ENCODE measurements at places on chromosomes 4 and X.

DNA sequence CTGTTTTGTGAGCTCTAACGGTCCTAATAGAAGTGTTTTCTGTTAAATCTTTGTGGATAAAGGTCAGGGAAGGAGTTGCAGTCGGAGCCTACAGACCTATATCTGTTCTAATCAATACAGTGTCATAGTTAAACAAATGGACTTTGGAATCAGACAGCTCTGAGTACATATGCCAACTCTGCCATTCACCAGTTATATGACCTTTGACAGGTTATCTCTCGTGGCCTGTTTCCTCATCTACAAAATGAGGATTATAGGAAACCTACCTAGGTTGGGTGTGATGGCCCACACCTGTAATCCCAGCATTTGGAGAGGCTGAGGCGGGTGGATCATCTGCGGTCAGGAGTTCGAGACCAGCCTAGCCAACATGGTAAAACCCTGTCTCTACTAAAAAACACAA is 89.7 kb downstream of the MID1IP1 start:
- no peak for DNase-seq

DNA sequence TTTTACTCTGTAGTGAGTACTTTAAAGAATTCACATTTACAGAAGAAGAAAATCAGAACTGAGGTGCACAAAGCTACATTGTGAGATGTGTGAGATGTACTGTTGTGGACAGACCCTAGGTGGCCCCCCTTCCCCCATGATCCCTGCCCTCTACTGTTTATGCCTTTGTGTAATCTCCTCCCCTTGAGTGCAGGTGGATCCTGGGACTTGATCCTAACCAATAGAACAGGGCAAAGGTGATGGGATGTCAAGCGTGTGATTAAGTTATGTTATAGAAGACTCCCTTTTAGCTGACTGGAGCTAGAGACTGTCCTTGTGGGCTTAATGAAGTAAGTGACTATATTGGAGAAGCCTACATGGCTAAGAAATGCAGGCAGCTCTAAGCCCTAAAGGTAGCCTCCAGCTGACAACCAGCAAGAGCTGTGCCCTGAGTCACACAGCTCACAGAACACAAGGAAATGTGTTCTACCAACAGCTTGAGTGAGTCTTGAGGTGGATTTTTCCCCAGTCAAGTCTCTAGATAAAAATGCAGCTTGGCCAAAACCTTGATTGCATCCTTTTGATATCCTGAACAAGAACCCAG is 225.2 kb upstream of the LEF1 start:
- no peak for DNase-seq

DNA sequence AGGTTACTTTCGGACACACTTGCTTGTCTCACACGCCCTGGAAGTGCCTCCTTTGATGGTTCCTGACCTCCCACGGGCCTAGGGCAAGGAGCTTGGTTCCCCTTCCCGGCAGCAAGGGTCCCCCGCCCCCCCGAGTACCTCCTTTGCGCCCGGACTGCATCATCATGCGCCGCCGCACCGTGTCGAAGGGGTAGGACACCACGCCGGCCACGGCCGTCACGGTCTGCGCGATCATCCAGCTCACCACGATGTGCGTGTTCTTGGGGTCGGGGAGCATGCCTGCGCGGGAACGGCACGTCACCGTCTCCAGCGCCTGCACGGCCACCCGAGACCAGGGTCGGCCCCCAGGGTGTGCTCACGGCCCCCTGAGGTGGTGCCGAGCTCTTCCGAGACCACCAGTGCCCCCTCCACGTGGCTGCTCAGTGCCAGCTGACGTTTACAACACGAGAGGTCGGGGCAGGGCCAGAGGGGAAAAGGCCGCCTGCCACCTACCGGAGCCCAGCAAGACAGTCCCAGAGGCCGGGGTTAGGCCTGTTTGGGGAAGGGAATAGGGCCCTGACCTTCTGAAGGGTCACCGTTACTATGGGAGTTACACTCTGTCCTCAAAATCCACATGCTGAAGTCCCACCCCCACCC is 4.7 kb downstream of the SLC25A6 start:
- no peak for DNase-seq

DNA sequence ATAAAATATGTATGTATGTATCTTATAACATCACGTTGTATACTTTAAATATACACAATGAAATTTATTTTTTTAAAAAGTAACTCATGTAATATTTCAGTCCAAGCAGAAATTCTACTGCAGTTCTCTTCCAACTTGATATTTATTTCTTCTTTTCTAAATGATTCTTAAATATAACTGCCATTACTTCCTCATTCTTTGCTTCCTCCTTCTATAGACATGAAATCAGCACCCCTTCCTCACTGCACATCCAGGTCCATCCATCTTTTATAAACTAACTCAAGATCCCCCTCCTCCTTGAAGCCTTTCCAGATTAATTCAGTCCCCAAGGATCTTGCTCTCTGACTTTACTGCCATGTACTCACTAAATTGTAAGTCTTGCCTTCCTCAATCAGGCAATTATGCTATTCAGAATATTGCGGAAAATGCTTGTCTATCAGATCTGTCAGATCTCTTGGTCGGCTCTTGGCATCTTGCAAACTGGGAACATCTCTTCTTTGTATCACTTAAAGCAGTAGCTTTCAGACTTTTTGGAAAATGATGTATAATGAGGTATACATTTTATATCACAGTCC is 3.7 kb downstream of the GPRIN3 start:
- DNase-seq, result no peak

GRCh38 chr4:58064653-58065052 is 954.5 kb upstream of the IGFBP7 start:
- no peak for DNase-seq

DNA sequence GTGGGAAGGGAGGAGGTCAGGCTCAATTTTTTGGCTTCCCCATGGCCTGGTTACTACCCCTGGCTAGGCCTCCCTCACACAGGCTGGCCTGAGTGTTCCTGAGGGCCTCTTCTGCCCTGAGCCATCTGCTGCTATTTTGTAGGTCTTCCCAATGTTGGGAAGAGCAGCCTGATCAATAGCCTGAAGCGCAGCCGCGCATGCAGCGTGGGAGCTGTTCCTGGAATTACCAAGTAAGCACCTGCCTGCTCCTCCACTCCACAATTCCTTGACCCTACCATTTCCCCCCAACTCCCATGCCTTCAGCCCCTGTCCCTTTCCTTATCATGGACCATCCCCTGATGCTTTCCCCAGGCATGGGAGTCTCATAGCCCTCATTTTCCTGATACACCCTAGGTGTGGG is 20.8 kb downstream of the GNL3L start:
- no peak for DNase-seq

DNA sequence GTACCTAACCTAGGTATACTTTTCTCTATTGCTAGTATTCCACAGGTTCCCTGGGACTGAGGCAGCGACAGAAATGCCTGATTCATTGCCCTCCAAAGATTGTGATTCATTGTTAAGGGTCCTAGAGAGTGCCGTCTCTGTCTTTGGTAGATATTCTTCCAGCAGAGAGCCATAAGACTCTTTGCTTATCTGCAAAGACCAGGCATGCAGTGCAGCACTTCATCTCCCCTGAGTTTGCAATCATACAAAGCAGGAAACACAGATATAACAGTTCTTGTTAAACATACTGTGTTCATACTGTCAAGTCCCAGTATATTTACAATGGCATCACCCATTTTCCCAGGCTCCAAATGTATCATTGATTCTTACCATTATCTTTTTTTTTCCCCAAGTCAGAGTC is 47.7 kb downstream of the KLF8 start:
- DNase-seq, result no peak

GRCh38 chr4:128880662-128881061 is 71.2 kb downstream of the JADE1 start:
- DNase-seq, result no peak

- DNase-seq, result no peak
Observed at GRCh38 chrX:24231131-24231540, 81.6 kb downstream of the ZFX start.

DNA sequence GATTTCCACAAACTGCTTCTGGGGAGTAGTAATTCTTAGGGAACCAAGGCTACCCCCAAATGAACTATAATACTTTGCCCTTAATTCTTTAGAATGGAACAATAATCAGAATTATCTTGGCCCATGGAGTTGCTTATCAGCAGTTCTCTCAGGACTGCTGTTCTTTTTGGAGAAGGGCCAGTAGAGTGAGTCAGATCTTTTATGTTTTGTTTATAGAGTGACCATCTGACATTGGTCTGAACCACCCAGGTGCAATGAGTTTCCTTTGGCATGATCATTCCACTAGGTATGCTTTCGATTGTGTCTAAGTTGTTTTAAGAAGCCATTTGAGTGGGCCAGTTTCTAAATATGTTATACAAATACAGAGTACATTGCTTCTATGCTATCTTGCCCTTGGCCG is 31.8 kb downstream of the PRRG1 start:
- DNase-seq, result no peak

GRCh38 chr4:1002131-1002630 is 9.0 kb upstream of the SLC26A1 start:
- DNase-seq, result no peak

- DNase-seq, result no peak
Observed at GRCh38 chr4:22680065-22680642, 12.6 kb upstream of the GBA3 start.

GRCh38 chr4:176066757-176067156 is 1.1 kb downstream of the WDR17 start:
- DNase-seq, result no peak

GRCh38 chr4:100359441-100359840 is 158.4 kb downstream of the EMCN start:
- no peak for DNase-seq

DNA sequence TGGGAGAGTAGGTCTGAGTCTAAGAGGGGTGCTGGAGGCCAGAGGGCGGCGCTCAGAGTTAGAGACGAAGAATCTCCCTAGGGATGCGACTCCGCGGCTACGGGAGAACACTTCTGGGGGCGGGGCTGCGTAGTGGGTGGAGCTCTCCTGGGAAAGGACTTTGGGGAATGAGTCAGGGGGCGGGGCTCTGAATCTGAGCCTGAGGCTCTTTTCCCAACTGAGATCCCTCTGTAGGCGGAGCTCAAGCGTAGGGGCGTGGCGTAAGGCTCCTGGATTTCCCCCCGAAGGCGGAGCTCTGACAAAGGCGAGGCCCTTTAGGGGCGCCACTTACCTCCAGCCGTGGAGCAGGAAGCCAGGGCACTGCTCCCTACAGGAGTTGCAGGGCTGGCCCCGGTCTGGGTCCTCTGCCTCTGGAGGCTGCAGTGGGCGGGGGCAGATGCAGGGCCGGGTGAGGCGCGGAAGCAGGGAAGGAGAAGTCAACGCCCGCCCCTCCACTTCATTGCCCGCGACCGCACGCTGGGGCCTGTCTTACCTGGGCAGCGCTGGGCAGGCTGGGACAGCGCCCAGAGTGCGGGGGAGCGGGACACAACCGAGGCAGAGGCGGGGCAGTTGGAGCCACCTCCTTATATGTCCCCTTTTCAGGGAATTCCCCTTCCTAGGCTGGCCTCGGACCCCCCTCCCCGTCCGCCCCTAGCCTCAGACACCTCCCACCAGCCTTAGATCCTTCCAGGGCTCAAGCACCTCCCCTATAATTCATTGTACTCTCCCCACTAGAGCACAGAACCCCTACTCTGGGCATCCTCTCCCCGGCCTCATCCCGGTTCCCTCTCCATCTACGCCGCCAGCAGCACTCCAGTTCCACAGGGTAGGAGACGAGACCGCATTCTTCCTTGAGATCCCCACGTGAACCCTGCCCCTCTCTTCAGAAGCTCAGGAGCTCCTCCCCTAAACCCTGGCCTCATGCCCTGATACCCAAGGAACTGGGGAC is 1.6 kb downstream of the PRICKLE3 start:
- no peak for DNase-seq

- DNase-seq, result no peak
Observed at GRCh38 chr4:40003986-40004385, 26.3 kb upstream of the PDS5A start.

- DNase-seq, result no peak
Observed at GRCh38 chr4:137070614-137071013, 461.7 kb downstream of the PCDH18 start.

DNA sequence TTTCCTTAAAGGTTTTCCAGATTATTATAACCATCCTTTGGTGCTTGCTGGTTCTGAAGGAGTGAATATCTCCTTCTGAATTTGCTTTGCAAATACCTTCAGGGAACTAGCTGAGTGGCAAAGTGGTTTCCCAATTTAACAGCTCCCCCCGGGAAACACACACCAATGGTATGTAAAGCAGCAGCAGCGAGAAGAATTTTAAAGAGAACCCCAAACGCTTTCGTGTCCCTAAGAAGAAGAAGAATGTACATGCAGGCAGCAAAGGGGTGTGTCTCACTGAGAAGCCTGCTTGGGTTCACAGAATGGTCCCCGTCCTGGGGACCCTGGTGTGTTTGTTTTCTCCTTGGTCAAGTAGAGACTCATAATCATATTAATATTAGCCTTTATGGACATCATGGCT is 4.2 kb upstream of the AKAP17A start:
- DNase-seq, result no peak

DNA sequence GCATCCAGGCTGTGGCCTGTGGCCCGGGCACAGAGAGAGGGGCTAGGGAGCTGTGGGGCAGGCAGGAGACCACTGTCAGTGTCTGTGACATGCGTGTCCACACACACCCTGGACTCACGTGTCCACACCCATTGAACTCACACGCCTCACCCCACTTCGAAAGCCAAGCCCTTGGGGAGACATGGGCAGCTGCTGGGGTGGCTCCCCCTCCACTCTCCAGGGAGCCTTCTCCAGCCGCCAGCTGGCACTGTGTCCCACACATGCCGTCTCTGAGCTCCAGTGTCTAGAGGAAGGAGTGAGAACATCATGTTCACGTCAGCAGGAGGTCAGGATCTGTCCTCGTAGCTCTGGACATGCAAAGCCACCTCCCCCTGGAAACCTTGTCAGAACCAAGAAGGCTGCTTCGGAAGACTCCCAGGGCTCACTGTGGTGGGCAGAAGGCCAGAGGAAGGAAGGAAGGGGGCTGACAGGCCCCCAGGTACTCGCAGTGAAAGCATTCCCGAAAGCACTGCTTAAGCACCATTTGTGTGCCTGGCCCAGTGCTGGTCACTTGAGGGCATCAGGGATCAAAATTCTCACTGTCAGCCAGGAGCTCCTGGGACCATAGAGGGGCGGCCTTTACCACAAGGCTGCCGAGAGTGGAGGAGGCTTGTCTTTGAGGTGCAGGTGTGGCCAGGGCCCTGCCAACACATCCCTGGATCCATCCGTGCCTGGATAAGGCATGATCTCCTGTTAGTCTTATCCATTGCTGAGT is 61.4 kb downstream of the HTRA3 start:
- DNase-seq, result no peak

GRCh38 chr4:81676537-81676936 is 204.8 kb upstream of the RASGEF1B start:
- DNase-seq, result no peak

- no peak for DNase-seq
Observed at GRCh38 chrX:148917441-148917840, 417.0 kb downstream of the AFF2 start.

GRCh38 chr4:87973283-87974169 is 2.0 kb upstream of the SPP1 start:
- DNase-seq, result no peak

- no peak for DNase-seq
Observed at GRCh38 chr4:71240094-71240493, 98.7 kb upstream of the SLC4A4 start.

- no peak for DNase-seq
Observed at GRCh38 chr4:138446456-138446855, 204.3 kb upstream of the SLC7A11 start.
